ENCODE measurements at places on chromosomes 2 and 18.

DNA sequence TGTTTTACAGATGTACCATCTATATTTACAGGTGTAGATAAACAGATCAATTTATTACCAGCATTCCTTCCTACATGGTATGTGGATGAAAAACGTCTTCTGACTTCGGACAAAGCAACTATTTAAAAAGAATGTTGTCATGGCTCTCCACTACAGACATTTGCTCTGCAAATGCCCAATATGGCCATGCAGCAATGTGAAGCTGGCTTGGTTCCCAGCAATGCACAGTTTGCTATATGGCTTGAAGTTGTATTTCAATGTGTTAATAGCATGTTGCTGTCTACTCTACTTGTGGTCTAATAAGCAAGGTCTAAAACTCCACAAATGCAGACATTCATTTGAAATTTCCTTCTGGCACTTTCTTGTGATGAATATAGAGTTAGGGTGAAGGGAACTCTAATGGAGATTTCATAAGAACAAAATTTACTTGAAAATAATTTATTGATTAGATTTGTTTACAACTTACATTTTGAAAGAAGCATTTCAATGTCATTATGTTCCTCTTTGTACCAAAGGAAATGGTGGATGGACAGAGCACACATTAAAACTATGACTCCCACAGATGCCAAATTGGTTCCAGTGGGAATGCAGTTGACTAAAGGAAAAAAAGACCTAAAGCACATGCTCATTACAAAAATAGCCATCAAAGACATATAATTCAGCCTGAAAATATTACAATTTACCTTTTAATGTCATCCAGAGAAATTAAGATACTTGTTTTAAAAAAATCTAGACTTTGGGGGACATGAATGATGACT is 234.0 kb downstream of the DYM start:
- DNase-seq = no peak

DNA sequence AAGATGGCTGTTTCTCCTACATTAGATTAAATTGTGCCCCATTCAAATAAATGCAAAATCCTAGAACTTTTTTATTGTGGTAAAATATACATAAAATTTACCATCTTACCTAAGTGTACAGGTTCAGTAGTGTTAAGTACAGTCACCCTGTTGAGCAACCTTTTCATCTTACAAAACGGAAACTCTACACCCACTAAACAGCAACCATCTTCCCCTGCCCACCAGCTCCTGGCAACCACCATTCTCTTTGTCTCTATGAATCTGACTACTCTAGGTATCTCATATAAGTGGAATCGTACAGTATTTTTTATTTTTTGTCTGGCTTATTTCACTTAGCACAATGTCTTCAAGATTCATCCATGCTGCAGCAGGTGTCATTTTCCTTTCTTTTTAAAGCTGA is 53.0 kb downstream of the ASXL2 start:
- DNase-seq = peak; percentile 32

GRCh38 chr2:9375857-9376428 is 47.4 kb downstream of the ITGB1BP1 start:
- no peak for DNase-seq

GRCh38 chr18:76689646-76690264 is 132.6 kb upstream of the ZNF236 start:
- DNase-seq = no peak

DNA sequence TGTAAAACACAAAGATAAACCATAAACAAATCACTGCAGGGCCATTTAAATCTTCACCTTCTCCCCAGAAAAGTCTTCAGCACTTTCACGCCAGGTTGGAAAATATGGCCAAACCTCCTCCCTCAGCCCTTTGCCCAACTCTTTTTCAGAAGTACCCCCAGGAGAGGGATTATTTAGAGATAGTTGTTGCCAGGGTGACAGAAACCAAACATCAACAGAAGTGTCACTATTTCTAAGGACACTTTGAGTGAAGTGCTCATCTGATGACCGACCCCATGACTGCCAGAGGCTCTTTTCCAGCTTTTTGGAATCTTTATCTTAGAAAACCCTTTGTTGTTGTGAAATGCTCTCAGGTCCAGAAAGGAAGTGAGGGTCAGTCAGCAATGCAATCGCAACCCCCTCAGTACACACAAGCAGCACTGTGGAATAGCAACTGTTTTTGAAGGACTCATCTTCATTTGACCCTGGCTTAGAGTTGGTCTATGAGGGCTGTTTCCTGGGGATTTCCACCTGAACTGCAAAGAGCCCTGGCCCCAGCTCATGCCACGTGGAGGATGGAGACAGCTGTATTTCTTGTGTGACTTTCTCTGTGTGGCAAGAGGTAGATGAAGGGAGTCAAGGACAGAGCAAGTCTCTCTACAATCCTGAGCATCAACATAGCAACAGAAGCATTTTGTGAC is 114.0 kb upstream of the STON1 start:
- no peak for DNase-seq

GRCh38 chr2:218733171-218734021 is 22.8 kb downstream of the TTLL4 start:
- DNase-seq = peak; percentile 93

- no peak for DNase-seq
Observed at GRCh38 chr18:22783662-22784076, 149.5 kb upstream of the RBBP8 start.
